ENCODE measurements at places on chromosomes 3 and 15. TPM values are rescaled to one million over a fixed set of nuclear protein-coding genes. Genes with fewer than 3 reads are reported as not detected.

EPHA3 gene
- total RNA-seq: 349 TPM

PIERCE2 gene
- total RNA-seq: 5.0 TPM

ATXN7 gene
- total RNA-seq: 10.9 TPM

STRIT1 gene
- not detected for total RNA-seq

GHSR gene
- not detected for total RNA-seq

CD200 gene
- 41.6 TPM for total RNA-seq

TIPARP gene
- total RNA-seq: 34.0 TPM

TIMP4 gene
- 2.5 TPM for total RNA-seq

GOLGA8T gene
- total RNA-seq: 0.16 TPM

STXBP5L gene
- 18.6 TPM for total RNA-seq

UCN2 gene
- not detected for total RNA-seq

TMEM158 gene
- 23.4 TPM for total RNA-seq

PATL2 gene
- 0.78 TPM for total RNA-seq

MASP1 gene
- 17.2 TPM for total RNA-seq

LDHAL6B gene
- not detected for total RNA-seq

ACKR4 gene
- total RNA-seq: 0.16 TPM

SERPINI1 gene
- 123 TPM for total RNA-seq

CYP1A2 gene
- not detected for total RNA-seq

SUSD5 gene
- total RNA-seq: 3.0 TPM

PP2D1 gene
- not detected for total RNA-seq

ECE2 gene
- 2.2 TPM for total RNA-seq
